PC-3 (cell line): ENCODE measurements at places on chromosomes 11 and 22.

DNA sequence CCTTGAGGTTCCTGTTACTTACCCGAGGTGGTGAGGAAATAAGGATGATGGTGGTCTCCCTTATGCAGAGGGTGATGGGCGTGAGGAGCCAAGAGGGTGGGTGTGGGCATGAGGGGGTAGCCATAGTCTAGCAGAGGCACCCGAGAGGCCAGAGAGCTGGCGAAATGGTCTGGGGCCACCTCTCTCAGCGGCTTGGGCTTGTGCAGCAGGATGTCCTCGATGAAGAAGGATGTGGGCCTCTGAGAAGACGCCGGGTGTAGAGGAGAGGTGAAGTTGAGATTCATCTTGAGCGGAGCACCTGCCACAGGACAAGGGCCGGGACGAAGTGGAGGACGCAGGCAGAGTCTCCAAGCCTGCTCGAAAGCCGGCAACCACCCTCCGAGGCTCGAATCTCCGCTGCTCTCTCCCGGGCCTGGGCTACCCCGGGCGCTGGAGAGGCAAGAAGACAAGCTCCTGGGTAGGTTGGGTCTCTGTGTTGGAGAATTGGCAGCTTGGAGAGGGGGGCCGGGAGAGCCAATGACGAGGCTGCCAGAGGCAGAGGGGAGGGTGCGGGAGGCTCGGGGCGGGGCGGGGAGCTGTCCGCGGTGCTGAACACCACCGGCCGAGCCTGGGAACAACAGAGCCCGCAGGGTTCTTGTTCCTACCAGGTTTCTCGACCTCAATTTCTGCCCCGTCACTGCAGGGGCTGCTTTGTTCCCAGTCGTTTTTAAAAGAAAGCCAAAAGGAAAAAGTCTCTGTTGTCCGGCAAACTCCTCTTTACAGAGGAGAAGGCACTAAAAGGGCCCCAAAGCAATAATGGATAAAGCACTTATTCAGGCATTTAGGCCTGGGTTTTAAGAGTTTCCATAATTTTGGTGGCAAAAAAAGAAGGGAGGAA, at the start of gene BSX:
TSS of gene BSX (minus strand) at position 447 of the 877 bp plus-strand sequence. CDS start at position 284, 163 bp downstream.
- peak; percentile 55 for DNase-seq

DNA sequence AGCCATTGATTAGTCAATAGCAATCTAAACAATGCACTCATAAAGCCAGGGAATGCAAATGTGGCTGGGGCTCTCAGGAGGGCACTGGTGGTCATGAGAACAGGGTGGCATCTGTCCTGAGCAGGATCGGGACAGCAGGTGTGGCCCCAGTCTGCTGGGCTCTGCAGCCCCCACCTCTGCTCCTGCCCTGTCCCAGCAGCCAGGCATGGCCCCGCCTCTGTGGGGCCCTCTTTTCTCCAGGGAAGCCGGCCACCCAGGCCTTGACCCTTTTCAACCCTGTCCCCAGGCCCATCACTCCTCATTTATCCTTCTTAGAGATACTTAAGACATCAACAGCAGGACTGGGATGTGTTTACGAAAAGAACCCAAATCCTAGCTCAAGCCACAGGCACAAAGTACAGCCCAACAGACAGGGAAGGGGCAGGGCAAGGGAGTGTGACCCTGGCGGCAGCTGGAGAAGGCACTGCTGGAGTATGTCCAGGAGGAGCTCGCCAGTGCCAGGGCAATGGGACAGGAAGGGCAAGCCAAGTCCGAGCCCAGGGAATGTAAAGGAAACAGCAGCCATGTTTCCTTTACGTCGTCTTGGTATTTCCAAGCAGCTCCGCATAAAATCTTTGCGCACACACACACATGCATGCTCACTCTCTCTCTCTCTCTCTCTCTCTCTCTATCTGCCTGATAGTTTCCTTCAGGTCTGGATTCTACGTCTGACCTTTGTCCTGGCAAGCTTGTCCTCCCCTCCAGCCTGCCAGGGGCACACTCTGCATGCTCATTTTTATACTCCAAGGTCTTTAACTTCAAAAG, 59.9 kb downstream of the DGCR2 start:
- peak; percentile 1 for DNase-seq

DNA sequence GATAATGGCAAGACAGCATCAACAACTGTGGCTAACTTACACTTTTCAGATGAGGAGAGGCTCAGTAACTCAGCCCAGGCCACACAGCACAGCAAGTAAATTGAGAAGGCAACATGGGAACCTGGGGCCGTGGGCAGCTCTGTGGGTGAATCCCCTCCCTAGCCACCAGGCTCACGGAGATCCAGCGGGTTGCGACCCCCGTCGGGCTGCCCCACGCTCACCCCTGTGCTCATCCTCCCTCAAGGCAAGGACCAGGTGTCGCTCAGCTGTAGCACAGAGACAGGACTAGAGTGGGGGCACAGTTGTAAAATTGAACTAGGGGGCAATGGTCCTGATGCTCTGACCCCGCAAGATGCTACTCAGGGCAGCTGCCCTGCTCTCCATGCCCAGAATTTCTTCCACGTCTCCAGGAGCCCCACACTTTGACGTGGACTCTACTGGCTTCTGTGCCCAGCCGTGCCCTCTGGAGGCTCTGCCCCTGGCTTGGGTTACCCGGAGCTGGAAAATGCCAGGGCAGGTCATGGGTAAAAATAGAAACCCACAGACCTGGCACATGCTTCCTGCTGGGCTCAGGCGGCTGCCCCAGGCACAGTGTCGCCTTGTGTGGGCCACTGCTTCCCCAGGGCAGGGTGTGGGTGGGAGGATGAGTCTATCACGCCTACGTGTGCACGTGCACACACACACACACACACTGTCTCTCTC, 9.0 kb downstream of the TUBA8 start:
- DNase-seq = no peak

GRCh38 chr22:43985532-43985931, 30.3 kb downstream of the SAMM50 start:
- no peak for DNase-seq

DNA sequence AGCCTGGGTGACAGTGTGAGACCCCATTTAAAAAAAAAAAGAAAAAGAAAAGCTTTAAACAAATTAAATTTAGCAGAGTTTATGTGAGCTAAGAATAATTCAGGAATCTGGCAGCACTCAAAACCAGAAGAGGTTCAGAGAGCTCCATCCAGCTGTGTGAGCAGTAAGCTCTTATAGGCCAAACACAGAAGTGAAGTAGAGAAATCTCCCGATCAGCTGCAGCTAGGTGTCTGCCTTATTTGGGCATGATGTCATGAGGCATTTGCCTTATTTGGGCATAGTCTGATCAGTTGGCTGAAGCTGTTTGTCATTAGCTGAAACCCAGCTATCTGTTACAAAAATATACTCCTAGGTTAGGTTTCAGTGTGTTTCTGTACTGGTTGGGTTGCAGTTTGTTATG, 8.2 kb downstream of the MS4A15 start:
- DNase-seq = no peak

DNA sequence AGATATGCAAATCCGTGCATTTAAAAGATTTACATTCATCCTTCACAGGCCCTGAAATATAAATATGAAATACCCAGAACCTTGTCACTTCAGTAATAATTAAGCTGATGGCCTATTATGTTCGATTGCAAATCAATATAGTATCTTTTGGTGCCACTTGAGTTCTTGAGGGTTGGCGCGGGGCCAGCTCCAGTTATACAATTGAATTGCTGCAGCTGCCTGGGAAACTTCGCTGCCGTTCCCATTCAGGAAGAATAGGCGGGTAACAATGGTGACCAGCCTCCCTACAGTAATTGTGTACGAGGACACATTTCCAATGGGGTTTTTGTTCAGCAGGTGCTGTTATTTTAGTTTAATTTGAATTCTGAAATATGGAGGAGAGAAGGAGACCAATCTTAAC, 451.2 kb downstream of the INSC start:
- DNase-seq = no peak

GRCh38 chr11:69461272-69461962, 20.0 kb upstream of the LINC01488 start:
- no peak for DNase-seq

DNA sequence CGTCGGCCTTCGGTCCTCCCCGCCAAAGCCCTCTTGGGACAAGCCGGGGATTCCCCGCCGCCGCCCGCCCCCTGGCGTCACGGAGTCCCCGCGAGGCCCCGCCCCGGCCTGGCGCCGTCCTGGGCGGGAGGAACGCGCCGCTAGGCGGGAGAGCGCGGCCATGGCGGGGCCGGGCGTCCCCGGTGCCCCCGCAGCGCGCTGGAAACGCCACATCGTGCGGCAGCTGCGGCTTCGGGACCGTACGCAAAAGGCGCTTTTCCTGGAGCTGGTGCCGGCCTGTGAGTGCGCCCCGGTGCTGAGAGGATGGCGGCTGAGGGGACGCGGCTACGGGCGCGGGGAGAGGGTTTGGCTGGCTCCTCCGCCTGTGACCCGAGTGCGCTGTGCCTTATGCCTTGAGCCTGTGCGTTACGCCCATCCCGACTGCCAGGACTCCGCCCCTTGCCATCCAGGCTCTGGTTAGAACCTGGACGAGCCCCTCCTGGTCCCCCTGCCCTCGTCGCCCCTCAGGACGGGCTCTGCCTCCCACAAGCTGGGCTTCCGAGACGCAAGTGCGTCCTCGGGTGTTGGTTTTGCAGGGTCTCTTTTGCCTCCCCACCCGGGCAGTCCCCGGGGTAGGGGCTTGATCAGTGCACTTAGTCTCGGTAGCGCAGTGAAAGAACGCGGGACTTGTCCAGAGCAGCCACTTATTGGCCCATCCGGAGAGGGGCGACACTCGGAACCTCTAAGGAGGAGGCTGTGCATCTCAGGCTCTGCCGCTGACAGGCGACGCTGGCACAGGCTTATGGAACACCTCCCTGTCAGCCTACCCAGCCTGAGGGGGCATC, at the start of gene ATG16L2:
TSS of gene ATG16L2 (plus strand) at position 126 of the 824 bp plus-strand sequence. CDS start at position 161, 35 bp downstream.
- DNase-seq = peak; percentile 92

GRCh38 chr22:17958166-17958565, 66.2 kb downstream of the MICAL3 start:
- no peak for DNase-seq

DNA sequence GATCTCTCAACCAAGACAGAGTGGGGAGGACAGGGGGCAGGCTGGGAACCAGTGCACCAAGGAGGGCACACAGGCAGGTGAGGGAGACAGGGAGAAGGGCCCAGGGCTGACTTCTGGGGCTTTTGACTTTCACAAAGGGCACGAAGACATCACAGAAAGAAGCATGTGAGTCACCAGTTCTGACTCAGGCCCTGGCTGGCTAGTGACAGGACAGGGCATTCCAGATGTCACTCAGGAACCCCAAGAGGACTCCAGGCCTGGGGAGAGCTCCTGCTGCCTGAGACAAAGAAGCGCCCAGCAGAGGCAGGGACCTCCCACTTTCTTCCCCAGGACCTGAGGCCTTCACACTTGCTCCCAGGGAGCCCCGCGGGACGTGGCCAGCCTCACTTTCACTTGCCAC, 497.2 kb downstream of the BUD13 start:
- DNase-seq = peak; percentile 22

GRCh38 chr11:6210274-6210955, 5.1 kb downstream of the C11orf42 start:
- DNase-seq = no peak
